ENCODE measurements at places on chromosomes 16 and 17. TPM values are rescaled to one million over a fixed set of nuclear protein-coding genes. Genes with fewer than 3 reads are reported as not detected.
A peak's percentile ranks its signal among the peaks of the same experiment; 100 is the strongest.

DNA sequence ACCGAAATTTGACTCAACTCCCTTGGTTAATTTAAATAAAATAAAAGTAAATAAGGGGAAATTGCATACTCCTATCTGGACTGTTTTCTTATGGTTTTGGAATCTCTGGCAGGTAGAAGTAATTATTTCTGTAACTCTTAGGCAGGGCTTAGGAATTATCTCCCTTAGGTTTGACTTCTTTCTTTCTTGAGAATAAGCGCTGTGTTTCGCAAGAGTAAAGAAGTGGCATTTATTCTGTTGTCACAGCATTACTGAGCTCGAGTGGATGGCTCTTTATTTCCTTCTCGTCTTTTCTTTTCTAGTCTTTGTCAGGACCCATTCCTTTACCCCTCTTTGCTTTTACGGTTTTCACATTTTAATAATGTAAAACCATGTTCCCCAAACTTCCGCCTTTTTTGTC lies 633.2 kb downstream of the WWOX start:
- DNase-seq: no peak

DNA sequence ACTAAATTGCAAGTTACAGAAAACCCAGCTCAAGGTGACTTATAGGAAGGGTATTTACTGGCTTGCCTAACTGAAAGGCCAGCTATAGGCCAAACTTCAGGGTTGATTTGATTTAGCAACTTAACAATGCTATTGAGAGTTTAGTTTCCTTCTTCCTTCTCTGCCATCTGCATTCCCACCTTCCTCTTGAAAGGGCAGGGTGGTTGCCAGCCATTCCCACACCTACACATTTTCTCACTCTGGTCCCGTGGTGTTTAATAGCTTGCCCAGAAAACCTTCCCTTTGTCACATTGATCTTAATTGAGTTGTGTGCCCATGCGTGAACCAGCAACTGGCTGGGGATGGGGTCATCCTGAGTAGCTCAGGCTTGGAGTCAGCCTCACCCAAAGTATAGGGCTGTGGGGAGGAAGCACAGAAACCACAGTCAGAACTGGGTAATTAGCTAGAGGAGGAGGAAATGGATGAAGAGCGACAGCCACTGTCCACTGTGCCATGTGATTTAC lies 194.7 kb downstream of the SPECC1 start:
- DNase-seq: no peak

- no peak for DNase-seq
Observed at GRCh38 chr17:81831957-81832607, 1.0 kb downstream of the MCRIP1 start.

- DNase-seq: peak; percentile 49
Observed at GRCh38 chr17:46818316-46818928, at the start of gene WNT3. Gene WNT3, minus strand, starts transcription at chr17:46818692. Its CDS starts 95 bp downstream, at chr17:46818597.

GRCh38 chr16:19132898-19133297 lies 19.1 kb downstream of the ITPRIPL2 start:
- DNase-seq: no peak

KCNG4 gene
- not detected for total RNA-seq

PMFBP1 gene
- 0.38 TPM for total RNA-seq

HSD17B1 gene
- total RNA-seq: 0.64 TPM

Data from endothelial cell (in vitro differentiated cells).